ENCODE measurements at places on chromosomes 16 and 17. TPM values are rescaled to one million over a fixed set of nuclear protein-coding genes. Genes with fewer than 3 reads are reported as not detected.

Gene TBC1D3I
- 0.96 TPM for total RNA-seq

DNA sequence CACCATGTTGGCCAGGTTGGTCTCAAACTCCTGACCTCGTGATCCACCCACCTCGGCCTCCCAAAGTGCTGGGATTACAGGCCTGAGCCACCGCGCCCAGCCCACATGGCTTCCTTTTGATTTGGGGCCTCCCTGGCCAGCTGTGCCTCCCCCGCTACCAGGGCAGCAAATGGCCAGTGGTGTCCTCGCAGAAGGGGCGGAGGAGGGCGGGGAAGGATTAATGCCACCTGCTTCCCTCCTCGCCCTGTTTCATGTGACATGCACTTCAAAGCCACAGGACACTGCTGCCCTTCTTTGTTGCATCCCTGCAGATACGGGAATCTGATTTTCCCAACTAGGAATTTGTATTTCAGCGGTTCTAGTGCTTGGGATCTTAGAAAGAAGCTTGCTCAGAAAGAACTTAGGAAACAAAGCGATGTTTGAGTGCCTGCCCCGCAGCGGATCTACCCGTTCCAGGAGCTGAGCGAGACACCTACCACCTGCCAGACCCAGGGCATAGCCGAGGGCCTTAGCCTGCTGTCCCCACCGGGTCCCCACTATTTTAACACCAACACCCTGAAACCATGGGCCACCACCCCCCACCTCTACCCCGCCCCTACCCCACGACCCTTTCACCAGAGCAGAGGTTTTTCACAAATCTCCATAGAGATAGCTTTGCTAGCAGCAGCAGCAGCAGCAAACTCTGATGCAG lies 37.7 kb upstream of the CCDC182 start:
- DNase-seq, result no peak

DNA sequence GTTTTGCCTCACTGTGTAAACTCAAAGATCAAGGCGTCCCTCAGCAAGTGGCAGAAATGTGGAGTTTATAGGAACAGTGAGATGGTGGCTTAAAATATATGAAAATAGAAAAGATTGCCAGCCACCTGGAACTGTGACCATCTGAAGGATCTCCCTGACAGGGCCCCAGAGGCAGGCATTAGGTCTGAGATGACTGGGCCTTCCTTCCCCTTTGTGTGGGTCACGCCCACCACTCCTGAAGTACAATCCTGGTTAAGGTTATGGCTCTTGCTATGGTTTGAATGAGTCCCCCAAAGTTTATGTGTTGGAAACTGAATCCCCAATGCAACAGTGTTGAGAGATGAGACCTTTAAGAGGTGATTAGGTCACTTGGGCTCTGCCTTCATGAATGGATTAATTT lies 6.4 kb downstream of the ST6GALNAC2 start:
- DNase-seq, result no peak

- DNase-seq, result no peak
These were observed 985 bp upstream of the ZNF213 start for GRCh38 chr16:3133844-3134243.

GRCh38 chr17:77233635-77234334 lies 93.0 kb downstream of the SEC14L1 start:
- DNase-seq, result no peak

GRCh38 chr16:50269061-50269705 lies 2.8 kb downstream of the ADCY7 start:
- no peak for DNase-seq
